Suppressor macrophage (primary cell): ENCODE measurements at places on chromosomes 2 and 18.
A peak's percentile ranks its signal among the peaks of the same experiment; 100 is the strongest.

DNA sequence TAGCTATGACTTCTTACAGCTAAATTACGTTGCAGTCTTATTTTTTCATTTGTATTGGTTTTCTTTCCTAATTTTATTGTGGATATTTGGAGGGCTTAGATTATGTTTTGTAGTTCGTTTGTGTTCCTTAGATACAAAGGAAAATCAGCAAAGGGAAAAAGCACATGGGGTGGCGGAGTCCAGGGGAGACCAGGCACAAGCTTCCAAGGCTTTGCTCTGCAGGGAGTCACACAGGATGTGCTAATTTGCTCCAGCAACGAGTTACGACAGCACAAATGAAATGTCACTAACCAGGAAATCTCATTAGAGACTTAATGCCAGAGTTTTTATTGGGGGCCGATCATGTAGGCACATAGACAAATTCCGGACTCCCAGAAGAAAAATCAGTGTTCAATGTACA lies 60.5 kb upstream of the CABYR start:
- DNase-seq: no peak

- DNase-seq: no peak
Observed at GRCh38 chr2:7118606-7119131, 201.5 kb downstream of the RNF144A start.

DNA sequence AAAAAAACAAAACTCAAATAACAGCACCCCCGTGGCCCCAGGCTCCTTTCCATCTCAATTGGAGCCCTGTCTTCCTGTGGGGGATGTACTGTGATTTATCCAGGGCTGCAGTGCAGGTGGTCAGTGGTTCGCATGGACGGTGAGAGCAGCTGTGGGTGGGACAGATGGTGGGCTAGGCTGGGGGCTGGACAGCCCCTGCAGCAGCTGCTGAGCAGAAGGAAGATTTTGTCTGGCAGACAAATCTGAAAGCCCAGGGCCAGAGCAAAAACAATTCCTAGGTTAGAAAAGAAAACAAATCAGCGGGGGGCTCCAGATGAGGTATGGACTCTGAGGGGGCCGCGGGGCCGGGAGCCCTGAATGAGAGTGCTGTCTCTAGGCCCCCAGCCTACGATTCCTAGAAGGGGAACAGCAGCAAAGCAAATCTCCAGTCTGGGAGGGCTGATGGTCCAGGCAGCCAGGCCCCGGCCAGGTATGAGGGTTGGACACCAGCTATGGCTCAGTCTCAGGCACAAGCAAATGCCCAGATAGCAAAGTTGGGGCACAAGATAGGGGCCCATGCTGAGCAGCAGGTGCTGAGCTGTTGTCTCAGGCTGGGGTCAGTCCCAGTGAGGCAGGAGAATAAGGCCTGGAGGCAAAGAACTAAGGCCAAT lies 45.4 kb downstream of the SOWAHC start:
- DNase-seq: no peak

DNA sequence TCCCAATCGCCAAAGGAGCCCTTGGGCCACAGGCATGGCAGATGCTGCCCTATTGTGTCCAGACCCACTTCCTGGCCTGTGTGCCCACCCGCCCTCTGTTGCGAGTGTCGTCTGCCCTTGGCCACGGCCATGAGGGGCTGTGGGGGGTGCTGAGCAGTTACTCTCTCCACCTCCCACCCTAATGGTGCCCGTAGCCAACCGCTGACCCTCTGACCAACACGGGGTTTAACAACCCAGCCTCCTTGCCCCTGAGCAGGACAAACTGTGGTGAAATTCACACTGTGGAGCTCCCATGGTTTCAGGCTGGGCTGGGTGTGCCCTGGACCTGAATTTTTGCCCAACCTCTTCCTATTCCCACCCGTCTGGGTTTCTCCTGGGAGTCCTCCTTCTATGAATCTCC lies 145.7 kb upstream of the HDAC4 start:
- DNase-seq: no peak

GRCh38 chr2:72979896-72980295 lies 62.6 kb downstream of the EMX1 start:
- DNase-seq: peak; percentile 87

GRCh38 chr2:173997269-173997668 lies 32.1 kb upstream of the SP3 start:
- DNase-seq: peak; percentile 95

DNA sequence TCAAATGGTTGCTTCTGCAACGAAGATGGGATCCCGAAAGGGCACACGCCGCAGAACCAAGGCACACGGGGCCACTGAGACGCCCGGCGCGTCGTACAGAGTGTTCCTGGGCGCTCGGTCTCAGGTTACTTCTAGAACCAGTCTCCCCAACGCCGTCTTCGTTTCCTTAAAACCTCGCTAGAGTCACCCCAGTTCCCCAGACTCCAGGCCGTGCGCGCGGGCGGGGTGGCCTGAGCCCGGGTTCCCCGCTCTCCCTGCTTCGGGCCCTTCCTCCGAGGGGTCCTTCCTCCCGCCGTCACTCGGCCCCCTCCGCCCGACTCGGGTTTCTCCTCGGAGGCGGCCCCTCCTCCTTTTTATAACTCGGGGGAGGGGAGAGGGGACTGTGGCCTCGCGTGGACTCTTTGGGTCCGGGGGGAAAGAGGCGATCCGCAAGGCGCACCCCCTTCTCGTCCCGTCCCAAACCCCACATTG lies 774 bp upstream of the FZD7 start:
- DNase-seq: peak; percentile 53

GRCh38 chr2:238947243-238947760 lies 99.4 kb downstream of the TWIST2 start:
- no peak for DNase-seq

DNA sequence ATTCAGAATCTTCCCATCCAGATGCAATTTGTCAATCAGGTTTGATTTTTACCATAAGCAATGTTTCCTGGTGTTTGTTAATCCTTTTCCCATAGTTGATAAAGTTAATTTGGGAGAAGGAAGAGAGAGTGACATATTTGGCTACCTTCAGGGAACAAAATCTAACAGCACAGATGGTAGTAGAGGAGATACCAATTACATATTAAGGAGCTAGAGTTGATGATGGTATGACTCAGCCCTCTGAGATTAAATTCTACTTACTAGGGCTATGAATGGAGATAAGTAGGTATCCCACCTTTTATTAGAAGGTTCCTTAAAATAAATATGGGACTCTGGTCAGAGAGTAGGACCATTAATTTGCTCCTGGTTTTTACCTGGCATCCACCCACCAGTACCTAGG lies 139.7 kb downstream of the EHBP1 start:
- DNase-seq: no peak

DNA sequence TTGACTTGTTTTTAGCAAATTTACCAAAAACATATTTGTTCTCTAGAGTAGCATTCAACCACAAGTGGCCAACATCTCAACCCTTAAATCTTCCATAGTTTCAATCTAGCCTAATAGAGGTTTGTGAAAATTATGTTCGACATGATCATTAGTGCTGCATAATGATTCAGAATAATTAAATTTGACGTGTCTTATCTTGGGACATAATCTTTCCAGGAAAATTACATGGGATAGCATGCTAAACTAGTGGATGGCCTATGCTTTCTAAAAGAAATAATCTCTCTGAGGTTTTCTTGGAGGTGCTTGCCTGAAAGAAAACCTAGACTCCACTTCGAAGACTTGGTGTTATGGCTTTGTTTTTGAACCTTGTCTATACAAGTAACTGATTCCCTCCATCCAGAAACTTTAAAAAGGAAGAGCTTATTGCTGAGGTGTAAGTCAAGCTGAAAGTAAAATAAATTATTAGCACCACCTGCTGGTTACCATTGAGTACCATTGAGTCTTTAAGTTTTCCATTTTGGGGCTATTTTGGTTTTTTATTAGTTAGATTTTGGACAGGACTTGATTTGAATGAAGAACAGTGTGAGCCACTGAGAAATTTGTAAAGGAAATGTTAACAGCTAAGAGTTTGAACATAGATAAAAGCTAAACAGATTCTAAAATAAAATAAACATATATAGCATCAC lies 32.7 kb downstream of the COX7A2L start:
- no peak for DNase-seq

DNA sequence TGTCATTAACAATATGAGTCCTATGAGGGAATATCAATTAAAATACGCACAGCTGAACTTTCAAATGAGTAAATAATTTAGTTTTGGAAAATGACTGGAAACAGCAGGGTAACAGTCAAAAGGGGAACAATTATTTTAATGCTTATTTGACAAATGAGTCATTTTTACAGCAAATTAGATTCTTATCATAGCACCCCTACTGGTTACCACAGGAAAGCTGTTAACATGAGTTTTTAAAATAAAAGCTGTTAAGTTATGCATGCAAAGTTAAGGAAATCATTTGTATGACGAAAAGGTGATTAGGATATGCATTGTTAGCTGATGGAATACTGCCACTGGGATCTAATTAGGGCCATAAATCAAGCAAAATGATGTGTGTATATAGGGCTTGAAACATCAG lies 435.1 kb upstream of the MEIS1 start:
- DNase-seq: no peak

- DNase-seq: no peak
Observed at GRCh38 chr2:134244086-134244485, 9.8 kb upstream of the MGAT5 start.

GRCh38 chr2:55431982-55432627 lies 12.4 kb upstream of the CCDC88A start:
- DNase-seq: no peak

GRCh38 chr2:104746299-104746698 lies 107.6 kb upstream of the POU3F3 start:
- DNase-seq: no peak

DNA sequence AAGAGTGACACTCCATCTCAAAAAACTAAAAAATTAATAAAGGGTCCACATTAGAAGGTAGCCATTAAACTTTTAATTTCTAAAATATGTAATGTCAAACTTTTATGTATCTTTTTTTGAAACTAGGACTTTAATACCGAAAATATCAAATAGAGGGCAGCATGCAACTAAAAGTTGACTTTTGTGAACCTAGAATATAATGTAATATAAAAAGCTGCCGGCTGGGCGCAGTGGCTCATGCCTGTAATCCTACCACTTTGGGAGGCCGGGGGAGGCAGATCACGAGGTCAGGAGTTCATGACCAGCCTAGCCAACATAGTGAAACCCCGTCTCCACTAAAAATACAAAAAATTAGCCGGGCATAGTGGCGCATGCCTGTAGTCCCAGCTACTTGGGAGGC lies 62.8 kb downstream of the INO80D start:
- no peak for DNase-seq

- no peak for DNase-seq
Observed at GRCh38 chr2:164288235-164288634, 333.0 kb downstream of the GRB14 start.

DNA sequence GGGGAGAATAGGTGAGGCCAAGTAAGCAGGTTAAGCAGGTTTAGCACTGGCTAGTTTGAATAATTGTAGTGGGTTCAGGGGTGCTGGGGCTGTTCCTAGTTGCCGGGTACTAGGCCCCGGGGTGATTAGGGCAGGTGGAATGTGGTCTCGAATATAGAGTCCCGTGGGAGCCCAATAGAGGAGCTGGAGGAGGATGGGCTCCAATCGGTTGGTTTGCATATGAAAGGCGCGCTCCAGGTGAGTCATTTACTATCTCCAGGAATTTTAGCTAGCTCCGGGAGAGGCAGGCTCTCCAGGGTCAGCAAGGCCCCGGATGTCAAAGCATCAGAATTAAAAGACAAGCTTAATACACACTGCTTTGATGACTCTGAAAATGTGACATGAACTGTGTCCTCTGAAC lies 304.0 kb downstream of the ZNF521 start:
- DNase-seq: no peak

DNA sequence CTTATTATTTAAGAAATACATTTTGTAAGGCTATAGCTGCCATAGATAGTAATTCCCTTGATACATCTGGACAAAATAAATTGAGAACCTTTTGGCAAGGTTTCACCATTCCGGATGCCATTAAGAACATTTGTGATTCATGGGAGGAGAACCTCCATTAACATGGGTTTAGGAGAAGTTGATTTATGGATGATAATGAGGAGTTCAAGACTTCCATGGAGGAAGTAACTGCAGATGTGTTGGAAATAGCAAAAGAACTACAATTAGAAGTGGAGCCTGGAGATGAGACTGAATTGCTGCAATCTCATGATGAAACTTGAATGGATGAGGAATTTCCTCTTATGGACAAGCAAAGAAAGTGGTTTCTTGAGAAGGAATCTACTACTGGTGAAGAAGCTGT lies 17.3 kb downstream of the PHLPP1 start:
- DNase-seq: no peak

DNA sequence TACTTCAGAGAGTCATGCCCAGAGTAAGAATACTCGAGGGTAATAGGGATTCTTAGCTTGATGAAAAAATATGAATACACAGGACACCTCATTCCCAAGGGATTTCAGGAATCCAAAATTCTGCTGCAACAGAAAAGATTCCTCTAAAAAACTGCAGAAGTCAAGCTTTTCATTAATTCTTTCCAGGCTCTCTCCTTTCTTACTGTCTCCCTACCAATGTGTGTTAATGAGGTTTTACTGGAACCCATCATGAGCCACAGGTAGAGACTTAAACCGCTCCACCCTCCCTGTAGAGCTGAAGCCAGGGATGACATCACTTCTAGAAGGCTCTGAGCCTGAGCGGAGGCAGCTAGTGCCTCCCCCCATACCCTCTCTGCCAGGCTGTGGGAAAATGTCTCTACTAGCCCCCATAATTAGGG lies 3.4 kb downstream of the SDC1 start:
- no peak for DNase-seq

DNA sequence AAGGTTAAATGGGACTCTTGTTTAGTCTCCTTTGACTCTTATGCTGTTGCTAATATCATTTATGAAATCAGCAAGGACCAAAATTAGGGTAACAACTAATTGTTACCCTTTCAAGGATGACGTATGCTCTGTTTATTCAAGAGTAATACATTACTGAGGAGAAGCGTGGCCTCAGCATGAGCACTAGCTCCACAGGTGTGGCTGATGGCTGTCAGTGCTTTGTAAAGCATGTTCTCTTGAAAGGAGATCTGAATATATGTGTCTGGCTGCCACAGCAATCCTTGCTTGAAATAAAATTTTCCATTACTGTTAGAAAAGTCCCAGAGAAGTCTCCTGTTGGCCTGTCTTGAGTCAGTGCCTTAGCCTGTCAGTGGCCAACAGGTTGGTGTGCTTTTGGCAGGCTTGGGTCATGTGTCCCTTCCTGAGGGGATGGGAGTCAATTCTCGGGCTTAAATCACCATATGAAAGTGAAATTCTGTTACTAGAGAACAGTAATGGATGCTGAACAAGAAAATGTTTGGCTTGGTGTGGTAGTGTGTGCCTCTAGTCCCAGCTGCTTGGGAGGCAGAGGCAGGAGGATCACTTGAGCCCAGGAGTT lies 32.7 kb downstream of the ABI2 start:
- no peak for DNase-seq

DNA sequence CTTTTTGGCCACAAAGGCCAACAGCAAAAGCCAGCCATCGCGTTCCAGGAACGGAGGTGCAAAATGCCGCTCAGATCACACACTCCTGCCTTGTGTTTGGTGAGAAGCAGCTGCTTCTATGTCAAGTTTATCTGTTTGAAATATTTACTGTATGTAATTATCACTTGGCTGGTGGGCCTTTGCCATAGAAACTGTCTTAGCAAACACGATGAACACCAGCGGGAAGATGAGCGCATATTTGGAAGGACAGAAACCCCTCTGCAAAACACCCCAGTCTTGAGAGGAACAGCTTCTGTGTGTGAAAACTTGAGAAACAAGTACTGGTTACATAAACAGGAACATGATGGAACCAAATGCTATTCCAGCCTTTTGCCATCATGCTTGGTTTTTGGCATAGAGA lies 59.7 kb downstream of the SCG2 start:
- DNase-seq: no peak
